ENCODE measurements at places on chromosomes 5 and 9.

- no peak for ATAC-seq
These were observed 53.7 kb upstream of the TEX48 start for GRCh38 chr9:114735704-114736103.

GRCh38 chr5:27208051-27208450 is 169.7 kb upstream of the CDH9 start:
- ATAC-seq: no peak

DNA sequence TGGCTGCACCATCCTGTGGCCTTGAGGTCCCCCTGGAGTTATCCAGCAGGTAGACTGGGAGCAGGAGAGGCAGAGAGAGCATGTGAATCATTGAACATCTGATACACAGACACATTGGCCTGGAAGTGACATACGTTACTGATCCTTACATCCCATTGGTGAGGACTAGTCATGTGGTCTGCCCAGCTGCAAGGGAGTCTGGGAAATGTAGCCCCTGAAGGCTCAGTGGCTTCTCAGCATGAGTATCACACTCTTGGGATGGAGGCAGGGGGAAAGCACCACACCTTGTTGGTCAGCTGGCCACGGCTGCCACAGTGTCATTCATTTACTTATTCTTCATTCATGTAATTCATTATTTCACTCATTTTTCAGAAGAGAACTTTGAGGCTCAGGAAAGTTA is 13.3 kb upstream of the KCNMB1 start:
- ATAC-seq: no peak

DNA sequence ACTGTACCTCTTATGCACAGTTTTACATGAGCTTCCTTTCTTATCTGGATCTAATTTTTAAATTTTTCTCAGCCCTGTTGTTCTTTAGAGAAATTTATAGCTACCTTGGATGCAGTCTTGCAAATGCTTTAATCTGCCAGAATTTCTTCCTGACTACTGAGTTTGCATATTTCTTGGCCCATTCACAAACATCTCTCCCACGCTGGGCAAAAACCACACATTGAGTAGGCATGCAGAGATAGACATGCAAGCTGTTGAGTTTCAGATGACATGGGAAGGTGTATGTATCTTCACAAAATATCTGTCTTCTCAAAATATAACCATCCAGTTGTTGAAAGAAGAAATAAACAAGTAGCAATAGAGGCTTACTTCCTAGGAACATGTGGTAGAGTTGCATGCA is 101.2 kb downstream of the PARP8 start:
- no peak for ATAC-seq

DNA sequence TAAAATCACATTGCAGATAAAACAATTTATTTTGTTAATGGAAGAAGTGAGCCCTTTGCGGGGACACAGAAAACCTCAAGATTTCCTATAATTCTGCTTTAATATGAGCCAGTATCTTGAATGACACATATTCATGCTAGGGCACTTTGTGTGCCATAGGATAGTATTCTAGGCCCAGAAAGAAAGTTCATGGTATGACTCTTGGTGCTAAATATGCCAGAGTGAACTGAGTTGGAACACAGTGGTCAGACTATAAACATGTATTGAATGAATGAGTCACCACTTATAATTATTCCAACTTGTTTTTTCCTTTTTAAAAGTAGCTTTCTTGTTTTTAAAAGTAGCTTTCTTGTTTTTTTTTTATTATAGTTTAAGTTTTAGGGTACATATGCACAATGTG is 46.0 kb downstream of the ADAMTS19 start:
- ATAC-seq: no peak

GRCh38 chr9:6215562-6215961 is at the start of gene IL33:
IL33 (plus strand) TSS chr9:6215807; CDS start chr9:6241695, 25,888 bp downstream.
- peak; percentile 50 for ATAC-seq

GRCh38 chr9:19648672-19649071 is 140.2 kb downstream of the SLC24A2 start:
- ATAC-seq: no peak

GRCh38 chr9:120757026-120757913 is 35.9 kb downstream of the FBXW2 start:
- no peak for ATAC-seq

GRCh38 chr9:72592502-72593403 is 71.3 kb downstream of the TMC1 start:
- ATAC-seq: peak; percentile 82

GRCh38 chr9:6944093-6944551 is 186.3 kb downstream of the KDM4C start:
- peak; percentile 79 for ATAC-seq

DNA sequence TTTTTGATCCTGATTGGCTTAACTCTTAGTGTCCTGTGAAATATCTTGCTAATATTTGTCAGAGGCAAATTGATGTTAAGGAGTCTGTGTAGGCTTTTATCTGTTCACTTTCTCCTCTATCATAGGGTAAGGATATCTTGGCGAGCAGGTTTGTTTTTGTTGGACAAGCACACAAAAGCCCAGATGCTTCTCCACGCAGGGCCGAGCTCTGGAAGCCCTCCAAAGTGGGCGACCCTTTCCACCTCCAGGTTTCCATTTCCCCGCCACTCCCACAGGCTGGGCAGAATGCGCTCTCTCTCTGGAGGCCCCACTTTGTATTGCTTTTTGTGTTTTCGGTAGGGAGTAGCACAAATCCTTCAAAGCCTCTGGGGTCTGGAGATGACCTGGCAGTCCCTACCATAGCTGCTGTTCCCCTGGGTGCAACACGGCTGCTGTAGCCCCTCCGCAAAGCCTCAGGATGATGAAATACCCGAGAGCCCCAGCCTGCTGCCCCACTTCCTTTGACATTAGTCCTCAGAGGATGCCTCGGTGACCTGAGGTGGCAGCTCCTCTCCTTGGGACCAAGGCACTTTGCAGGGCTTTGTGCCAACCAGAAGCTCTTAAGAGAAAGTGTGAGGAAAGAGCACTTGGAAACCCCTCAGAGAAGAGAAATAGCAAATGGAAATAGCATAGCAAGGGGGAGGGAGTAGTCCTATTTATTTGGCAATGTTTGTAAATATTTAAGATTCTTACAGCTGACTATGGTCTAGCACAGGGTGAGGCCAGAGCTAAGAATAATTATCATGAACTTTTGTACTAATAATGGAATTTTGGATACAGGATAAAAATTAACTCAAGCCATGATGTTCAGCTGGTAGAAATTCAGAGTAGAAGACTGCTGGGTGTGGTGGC is 122.8 kb downstream of the ARHGEF28 start:
- peak; percentile 22 for ATAC-seq

DNA sequence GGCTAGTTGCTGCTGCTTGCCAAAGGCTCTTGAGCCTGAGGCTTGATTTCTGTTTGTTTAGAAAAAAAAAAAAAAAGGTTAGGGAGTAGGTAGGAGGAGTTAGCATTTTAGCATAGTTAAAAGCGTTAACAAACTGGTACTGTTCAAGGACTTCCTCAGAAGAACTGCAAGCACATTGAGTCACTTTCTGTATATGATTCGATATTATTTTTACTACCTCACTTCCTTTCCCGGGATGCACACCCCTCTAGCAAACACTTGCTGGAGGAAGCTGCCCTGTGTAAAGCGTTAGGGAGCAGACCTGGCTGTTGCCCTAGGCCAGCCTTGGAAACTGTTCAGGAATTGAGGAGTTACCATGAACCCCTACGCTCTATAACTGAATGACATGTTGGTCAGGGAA is 15.7 kb upstream of the CEP120 start:
- peak; percentile 91 for ATAC-seq

GRCh38 chr5:77937015-77937908 is 161.1 kb upstream of the TBCA start:
- no peak for ATAC-seq

- no peak for ATAC-seq
These were observed 1860.7 kb upstream of the WWC1 start for GRCh38 chr5:166430491-166431319.

DNA sequence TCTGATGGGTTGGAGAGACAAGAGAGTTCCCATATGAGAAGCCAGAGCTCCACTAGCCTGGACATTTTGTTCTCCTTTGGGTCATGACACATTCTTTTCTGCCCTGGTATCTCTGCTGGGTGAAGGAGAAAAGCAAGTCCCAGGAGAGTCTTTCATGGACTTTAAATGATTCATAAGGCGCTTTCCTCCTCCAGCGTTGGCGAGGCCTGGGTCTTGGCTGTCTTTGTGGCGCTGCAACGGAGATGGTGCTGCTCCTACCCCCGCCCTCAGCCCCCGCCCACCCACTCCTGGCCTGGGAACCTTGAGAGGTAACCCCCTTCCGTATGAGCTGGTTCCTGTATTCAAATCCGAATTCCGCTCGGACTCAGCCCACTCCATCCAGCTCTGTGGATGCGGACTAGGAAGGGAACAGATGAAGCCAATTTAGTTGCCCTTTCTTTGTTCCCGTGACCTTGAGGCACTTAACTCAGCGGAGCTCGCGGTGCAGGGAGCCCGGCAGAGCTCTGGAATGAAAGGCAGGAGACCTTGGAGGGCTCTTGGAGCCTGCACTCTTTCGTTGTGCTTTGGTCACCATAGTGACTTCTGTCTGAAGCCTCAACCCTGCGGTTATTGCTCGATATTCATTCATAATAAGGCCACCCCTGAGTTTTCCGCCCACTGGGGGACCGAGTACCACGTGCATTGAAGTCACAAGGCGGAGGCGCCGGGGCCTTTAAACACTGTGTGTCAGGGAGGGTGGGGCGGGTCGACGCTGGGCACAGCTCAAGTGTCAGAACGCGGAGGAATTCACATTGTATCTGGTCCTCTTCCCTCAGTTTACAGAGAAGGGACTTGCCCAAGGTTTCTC is 14.0 kb upstream of the PWWP2A start:
- no peak for ATAC-seq

DNA sequence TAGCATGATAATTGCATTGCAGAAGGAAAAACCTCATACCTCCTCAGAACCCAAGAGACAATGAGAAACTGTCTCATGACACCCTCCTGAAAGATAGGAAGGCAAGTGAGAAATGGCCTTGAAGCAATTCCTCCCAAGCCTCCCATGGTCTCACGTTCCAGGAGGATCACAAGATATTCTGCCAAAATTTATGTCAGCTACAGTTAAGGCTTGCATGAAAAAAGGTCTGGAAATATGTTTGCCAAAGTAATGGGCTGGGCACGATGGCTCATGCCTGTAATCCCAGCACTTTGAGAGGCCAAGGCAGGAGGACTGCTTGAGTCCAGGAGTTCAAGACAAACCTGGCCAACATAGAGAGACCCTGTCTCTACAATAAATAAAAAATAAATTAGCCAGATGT is 12.6 kb upstream of the HOMER1 start:
- no peak for ATAC-seq

- ATAC-seq: no peak
These were observed 70.0 kb downstream of the RXRA start for GRCh38 chr9:134396258-134396742.

DNA sequence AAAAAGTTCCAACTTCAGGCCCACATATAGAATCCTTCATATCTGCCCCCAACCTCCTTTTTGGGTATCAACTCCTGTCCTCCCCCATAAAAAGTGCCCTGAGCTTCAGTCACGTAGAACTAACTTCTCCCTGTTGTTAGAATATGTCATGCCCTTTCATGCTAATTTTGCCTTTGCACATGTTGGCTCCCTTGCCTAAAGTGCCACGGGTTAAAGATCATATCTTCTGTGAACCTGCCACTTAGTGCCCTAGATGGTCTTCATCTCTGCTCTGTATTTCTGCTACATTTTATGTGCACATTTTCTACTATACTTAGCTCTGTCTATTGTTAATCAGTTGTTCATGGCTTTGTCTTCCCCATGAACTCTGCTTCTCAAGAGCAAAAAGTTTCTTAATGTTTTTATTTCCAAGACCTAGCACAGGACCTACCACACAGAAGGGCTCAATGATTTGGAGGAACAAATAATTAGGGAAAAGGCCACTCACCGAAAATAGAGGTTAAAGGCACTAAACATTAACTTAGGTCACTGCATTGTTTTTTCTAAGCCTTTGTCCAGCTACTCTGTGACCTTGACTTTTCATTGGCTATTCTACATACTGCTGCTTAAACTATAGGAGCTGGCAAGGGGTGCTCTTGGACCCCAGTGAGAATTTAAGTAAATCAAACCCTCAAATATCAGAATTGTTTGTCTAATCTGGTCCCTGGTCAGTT is 94.3 kb downstream of the ARSB start:
- ATAC-seq: no peak

DNA sequence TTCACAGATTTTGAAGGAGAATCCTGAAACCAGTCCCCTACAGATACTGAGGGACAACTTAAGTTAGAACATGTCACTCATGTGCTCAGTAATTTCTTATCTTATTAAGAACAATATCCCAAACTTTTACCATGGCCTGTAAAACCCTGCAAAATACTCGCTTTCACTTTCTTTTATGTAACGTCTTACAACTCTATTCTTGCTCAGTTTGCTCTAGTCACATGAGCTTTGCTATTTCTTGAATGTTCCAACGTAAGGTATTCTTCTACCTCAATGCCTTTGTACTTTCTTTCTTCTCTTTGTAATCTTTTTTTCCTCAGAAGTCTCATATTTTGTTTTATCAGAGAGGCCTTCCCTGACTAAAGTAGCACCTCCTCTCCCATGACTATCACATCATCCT is 14.1 kb downstream of the TMEM38B start:
- ATAC-seq: no peak

DNA sequence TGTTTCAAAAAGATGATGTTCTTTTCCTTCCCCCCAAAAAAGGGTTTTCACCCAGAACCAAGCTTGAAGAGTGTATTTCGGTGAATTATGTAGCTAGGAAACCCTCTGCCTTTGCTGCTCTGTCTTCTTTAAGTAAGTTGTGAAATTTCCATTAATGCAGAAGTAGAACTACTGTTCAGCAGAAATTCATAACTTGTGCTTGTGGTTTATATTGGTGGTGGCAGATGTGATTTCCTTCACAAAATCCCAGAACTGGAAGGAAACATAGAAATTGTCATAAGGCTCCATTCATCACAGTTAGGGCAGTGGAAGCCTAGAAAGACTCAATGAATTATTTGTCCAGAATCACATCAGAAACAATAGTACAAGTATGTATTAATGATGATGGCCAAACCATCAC is 42.1 kb upstream of the DAB2 start:
- no peak for ATAC-seq

- ATAC-seq: peak; percentile 97
These were observed 100.1 kb upstream of the TNFAIP8 start for GRCh38 chr5:119255571-119256356.

- ATAC-seq: peak; percentile 91
These were observed at the start of gene NUDT12 for GRCh38 chr5:103562453-103563157. NUDT12 (minus strand) TSS chr5:103562789; CDS start chr5:103560248, 2,541 bp downstream.

GRCh38 chr9:127739614-127740330 is 4.7 kb upstream of the TOR2A start:
- peak; percentile 35 for ATAC-seq

- no peak for ATAC-seq
These were observed 170.0 kb downstream of the PAPPA start for GRCh38 chr9:116323571-116323970.

GRCh38 chr5:97134634-97135033 is 7.8 kb downstream of the LIX1 start:
- ATAC-seq: no peak

- no peak for ATAC-seq
These were observed 743.0 kb upstream of the DMAC1 start for GRCh38 chr9:8542537-8542936.

- ATAC-seq: no peak
These were observed 167.8 kb downstream of the COL23A1 start for GRCh38 chr5:178422400-178422775.

Measured in esophagus mucosa (tissue), 1 donor.